Stimulated activated CD4-positive, alpha-beta T cell treated with anti-CD3 and anti-CD28 coated beads, Interleukin-1b, Interleukin-23, amount 100 ng/mL, for 1 hour (primary cell): ENCODE measurements at places on chromosomes 7 and 10.

DNA sequence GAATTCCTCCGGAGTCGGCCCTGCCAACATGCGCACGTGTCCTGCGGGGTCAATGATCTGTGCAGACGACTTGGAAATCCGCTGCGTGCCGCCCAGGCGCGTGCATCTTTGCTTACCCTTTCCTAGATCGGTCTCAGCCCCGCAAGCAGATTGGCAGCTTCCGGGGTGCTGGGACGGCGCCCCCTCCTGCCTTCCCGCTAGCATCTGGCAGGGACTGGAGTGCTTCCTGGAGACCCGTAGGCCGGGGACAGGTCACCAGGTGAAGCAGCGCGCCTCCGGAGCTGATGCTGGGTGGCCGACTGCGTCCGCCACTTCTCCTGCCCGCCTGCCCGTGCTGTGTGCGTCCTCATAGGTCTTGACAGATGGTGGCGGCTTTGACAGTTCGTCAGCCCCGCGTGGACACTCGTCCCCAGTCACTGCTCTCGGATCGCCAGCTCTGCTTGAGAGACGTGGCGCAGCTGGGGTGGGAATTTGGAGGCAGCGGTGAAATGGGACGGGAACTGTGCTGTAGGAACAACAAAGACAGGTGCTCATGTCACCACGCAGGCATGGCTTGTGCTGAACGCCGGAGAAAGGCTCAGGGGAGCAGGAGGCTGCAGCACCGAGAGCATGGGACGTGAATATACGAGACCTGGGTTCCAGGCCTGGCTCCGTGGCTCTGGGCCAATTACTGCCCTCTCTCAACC, 21.9 kb upstream of the KCNK18 start:
- no peak for DNase-seq

DNA sequence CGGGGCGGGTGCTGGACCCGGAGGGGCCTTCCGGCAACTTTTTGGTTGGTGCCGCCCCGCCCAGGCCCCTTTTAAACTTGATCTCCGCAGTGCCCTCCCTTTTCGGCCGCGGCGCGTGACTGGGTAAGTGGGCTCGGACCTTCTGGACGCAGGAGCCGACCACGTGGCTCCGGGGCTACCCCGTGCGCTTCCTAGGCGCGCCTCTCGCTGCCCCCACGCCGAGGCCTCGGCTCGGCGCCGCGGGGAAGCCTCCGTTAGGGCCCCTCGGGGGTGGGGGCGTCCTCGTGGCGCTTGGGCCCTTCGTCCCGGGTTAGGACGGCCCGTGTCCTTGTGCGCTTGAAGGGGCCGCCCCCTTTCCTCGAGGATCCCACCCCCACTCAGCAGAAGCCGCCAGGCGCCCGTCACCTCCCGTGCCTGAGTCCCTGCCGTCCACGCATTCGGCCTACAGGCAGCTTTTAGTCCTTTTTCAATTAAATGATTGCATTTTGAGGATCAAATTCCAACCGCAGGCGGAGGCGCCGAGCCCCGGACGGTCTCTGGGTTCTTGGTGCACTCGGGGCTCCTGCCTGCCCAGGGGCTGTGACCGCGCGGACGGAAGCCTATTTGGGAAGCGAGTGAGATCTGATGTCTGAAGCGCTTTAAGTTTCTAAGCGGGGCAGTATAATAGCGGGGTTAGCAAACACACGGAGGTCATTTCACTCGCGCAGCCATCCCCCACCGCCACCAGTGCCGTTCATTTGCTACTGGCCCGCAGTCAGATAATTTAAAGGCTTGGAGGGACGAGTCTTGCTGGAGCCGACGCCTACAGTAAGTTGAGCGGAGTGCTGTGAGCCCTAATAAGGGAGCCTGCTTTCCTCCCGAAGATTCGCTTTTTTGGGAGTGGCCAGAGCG, 31.8 kb upstream of the TOMM7 start:
- peak; percentile 69 for DNase-seq

DNA sequence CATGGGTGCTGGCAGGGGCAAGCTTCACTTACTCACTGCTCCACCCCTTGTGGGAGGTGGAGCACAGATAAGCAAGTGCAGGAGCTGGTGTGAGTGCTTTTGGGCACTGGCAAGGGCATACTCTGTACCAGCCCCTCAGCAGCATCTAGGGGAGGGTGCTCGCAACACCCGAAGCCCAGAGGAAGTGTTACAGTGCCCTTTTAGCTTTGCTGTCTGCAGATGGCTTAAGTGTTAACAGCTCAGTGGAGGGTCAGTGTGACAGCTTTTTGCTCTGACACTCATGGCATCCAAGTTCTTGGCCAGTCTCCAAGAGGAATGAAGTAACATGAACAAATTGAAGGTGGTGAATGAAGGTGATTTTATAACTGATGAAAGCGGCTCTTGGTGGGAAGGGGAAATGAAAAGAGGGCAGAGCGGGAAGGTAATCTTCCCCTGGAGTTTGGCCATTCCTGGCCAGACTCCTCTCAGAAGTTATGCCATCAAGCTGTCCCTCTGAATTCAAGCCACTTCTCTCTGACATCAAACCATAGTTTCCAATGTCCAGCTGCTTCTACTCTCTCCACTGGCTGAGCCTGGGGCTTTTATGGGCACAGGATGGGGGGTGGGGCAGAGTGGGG, 862.5 kb downstream of the KCNMA1 start:
- no peak for DNase-seq

- no peak for DNase-seq
Observed at GRCh38 chr10:29950391-29950790, 109.0 kb downstream of the JCAD start.
